Hematopoietic multipotent progenitor cell (in vitro differentiated cells): ENCODE measurements at places on chromosomes 11 and 22.

- DNase-seq = no peak
Measured at GRCh38 chr11:76090174-76090573, 116.1 kb downstream of the WNT11 start.

- no peak for DNase-seq
Measured at GRCh38 chr11:61121192-61121831, 19.0 kb downstream of the CD5 start.

DNA sequence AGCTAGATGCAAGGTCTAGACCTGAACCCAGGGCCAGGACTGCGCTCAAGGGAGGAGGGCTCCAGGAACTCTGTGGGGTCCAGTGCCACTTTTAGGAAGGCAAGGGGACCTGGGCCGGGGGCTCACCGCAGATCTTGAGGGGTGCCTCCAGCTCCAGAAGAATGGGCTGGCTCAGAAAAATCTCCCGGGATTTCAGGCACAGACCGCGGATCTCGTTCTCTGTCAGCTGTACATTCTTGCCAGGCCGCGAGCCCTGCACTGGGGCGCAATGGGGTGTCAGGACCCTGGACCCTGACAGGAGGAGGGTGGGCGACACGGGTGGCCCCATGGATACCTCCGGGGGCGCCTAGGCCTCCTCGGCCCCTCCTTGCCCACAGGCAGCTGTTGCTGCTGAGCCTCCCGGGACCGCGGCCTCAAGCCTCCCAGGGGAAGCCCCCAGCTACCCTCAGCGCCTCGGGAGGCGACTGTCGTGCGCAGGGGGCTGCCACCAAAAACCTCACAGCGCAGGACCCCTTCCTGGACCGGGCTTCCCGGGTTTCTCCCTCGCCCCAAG lies 640 bp downstream of the PPP1CA start:
- no peak for DNase-seq

DNA sequence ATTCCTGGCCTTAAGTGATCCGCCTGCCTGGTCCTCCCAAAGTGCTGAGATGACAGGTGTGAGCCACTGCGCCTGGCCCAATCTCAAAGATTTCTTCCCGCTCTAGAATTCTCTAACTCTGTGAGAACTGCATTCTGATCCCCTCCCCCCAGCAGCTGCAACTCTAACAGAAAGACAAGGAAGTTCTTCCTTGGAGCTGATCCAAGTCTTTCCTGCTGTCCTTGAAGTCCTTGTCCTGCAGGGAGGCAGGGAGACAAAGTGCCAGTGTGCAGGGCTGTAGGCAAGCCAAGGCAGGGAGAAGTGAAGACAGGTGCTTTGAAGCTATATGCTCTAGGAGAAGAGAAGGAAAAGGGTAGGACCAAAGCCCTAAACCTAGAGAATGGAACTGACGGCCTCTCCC lies 9.5 kb upstream of the GGA1 start:
- DNase-seq = no peak

DNA sequence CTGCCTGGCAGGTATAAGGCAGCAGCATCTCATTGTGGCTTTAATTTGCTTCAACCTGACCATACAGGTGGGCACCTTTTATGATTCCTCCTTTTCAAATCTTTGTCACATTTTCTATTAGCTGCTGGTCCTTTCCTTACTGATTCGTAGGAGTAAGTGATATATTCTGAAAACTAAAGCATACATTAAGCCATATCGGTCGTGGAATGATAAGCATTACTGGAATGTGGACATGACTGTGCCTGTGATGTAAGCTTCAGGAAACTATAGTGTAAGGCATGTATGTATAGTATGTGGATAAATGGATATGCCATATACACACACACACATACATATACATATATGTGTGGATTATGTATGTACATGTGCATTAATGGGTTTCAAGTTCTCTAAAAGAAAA lies 20.8 kb downstream of the YPEL1 start:
- DNase-seq = no peak

DNA sequence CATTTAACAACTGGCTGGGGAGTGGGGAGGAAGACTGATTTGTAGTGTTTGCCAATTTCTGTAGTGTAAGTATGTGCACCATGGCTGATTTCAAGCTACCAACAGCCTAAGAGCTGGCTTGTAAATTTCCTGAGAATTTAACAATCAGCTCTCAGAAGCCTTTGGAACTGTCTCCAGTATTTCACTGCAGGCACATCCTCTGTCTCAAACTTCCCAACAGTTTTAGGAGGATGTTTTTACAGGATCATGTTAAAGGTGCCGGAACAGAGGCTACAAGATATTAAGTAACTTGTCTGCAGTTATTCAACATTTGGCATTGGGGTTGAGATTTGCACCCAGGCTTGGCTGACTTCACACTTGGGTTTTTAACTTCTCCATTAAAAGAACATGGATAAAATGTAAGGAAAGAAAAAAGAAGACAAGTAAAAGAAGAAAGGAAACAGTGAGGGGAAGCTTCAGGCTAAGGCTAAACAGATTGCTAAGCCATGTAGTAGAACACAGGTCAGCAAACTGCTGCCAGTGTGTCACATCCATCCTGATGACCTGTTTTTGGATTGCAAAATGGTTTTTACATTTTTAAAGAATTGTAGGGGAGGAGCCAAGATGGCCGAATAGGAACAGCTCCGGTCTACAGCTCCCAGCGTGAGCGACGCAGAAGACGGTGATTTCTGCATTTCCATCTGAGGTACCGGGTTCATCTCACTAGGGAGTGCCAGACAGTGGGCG lies 204.8 kb upstream of the SESN3 start:
- DNase-seq = no peak

- no peak for DNase-seq
Measured at GRCh38 chr11:102465696-102466095, 13.1 kb upstream of the TMEM123 start.

DNA sequence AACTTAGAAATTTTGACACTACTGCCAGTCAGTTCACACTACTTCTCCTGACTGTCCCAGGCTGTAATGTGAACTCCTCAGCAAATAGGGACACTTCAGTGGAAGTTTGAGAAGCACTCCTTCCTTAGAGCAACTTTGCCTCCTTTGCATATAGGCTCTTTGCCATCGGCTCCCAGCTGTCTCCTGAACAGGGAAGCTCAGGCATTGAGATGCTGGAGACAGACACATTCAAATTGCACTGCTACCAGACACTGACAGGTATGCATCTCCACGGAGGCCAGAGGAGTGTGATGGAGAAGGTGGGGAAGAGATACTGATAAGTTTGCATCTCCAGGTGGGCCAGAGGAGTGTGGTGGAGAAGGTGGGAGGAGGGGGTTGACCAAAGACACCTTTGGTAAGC lies 1.4 kb downstream of the TRAPPC4 start:
- no peak for DNase-seq

- no peak for DNase-seq
Measured at GRCh38 chr22:47204002-47204979, 441.8 kb downstream of the TBC1D22A start.

DNA sequence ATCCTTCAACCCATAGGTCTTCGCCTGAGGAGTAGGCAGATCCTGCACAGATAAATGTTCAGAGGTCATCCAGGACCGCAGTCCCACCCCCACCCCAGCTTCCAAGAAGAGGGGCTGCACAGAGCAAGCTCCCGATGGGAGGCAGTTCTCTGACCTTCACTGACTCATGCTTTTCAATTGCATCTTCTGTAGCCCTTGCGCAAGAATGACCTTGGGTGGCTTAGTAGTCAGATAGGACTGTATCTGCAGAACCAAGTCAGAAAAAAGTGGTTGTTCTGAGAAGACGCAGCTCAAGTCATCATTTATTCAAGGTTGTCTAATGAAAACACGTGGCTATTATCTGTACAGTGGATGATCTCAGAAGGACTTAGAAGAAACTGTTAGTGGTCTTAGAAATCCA lies 16.4 kb upstream of the GRAMD1B start:
- no peak for DNase-seq

DNA sequence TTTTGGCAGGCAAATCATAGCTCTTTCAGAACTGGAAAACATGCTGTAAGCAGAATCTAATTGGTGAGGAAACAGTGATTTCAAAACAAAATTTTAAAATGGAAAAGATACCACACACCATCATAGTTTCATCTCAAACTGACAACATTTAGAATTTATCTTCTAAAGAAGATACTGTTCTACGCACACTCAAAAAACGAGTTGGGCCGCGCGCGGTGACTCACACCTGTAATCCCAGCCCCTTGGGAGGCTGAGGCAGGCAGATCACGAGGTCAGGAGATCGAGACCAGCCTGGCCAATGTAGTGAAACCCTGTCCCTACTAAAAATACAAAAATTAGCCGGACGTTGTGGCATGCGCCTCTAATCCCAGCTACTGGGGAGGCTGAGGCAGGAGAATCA lies 44.2 kb upstream of the ADSL start:
- DNase-seq = no peak

- DNase-seq = no peak
Measured at GRCh38 chr22:49147617-49148175, 680.0 kb downstream of the BRD1 start.

GRCh38 chr22:22705328-22706100 lies 61.1 kb downstream of the GGTLC2 start:
- no peak for DNase-seq

DNA sequence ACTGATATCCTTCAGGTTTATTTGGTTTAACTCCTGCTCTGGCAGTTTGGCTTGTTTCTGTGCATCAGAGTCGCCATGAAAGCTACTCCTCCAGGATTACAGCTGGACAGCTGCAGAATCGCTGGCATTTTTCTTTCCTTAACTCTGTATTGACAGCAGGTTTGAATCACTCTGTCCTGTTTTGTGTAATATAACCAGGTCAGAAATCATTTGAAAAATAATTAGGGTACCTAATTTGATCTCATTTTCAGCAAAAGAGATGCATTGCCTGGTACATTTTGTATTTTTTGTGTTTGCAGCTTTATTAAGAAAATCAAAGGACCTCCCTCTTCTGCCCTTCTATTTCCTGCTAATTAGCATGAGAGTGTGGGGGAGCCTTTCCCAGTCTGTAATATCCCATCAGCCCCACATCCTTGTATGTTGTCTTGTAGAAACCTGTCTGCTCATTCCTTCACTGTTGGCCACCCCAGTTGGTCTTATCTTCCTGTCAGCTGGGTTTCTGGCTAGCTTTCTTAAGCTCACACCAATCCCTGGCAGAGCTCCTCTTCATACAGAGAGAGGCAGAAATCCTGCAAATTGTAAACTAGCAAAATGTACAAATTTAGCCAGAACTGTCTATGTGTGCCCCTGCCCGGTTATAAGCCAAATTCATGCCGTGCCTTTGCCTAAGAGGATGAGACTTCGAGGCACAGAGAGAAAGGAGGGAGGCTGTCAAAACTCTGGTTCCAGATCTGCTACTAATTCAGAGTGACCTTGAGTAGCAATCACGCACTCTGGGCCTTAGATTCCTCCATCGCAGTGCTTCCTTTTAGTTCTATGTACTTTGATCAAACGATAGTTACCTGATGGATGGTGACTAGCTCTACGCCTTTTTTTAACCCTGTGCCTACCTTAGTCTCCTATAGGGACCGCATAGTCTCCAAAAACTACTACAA lies 200.6 kb downstream of the NAV2 start:
- DNase-seq = no peak

GRCh38 chr22:39988386-39989114 lies 6.2 kb upstream of the FAM83F start:
- DNase-seq = no peak

GRCh38 chr11:111602865-111603610 lies 789 bp downstream of the SIK2 start:
- no peak for DNase-seq

GRCh38 chr11:119519796-119520195 lies 96.8 kb upstream of the THY1 start:
- no peak for DNase-seq

DNA sequence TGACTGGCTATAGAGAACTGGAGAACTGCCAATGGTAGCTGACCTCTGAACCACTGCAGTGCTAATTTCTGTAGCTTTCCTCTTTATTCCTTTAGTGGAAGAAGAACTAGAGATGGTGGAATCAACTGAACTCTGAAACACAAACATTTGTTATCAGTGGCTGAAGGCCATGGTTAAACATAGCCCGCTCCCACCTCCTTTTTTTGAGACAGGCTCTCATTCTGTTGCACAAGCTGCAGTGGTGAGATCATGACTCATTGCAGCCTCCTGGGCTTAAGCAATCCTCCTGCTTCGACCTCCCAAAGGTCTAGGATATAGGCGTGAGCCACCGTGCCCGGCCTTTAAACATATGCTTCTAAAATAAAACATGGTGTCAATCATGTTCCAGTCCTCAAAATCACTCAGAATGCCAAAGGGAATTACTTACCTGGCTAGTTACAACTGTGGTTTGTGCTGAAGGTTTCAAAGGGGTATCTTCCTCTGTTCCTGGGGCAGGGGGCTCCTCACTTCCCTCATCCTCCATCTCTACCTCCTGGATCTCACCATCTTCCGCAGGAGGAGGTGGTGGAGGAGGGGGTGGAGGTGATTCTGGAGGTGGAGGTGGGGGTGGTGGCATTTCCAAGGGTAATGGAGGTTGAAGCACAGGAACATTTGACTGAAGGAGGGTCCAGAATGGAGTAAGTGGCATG lies 9.0 kb upstream of the AGBL2 start:
- no peak for DNase-seq

DNA sequence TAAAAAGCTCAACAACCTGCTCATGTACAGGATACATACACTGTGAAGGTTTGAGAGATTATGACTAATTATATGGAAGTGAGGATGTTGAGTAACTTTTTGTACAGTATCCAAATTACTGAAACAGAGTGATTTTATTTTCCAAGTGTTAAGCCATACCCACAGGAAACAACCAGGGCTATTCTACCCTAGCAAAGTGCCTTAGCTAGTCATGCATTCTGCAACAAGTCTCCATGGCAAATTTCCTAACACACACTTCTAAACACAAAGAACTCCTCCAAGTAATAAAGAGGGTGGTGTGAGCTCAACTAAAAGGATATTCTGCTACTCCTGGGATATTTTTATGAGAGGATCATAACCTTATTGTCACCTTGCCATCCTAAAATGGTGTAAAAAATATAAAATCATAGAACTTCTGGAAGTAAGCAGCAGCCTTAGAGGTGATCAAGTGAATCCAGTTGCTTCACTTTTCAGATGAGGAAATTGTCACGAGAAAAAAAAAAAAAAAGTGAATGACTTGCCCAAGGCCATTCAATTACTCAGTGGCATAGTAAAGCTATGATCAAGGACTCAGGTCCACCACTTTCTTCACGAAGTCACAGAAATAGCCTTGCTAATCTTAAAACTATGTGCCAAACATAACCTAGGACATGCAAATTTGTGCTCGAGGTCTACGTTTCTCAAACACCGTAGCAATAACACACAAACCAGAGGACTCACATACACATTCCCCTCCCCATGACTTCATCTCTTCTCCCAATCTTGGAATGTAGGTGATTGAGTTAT lies 4.2 kb downstream of the LGR4 start:
- DNase-seq = no peak

DNA sequence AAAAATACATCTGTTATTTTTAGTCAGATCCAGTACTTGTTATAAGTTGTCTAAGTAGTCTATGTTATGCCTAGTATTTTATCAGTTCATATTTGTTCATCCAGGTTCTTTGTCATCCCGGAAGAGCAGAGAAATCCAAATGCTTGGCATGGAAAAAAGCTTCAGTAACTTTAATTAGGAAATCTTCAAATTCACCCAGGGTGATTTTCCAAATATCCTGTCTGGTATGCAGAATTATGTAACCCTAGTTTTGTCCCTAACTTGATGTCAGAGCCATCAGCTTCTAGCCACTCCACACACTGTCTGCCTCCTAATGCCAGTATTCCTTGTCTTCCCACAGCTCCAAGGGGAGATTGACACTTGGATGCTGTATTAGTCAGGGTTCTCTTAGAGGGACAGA lies 216.2 kb downstream of the ARHGAP42 start:
- no peak for DNase-seq

- no peak for DNase-seq
Measured at GRCh38 chr11:72646024-72646423, 28.2 kb downstream of the PDE2A start.

- DNase-seq = no peak
Measured at GRCh38 chr11:96204366-96204659, 138.7 kb downstream of the MAML2 start.

GRCh38 chr11:60719391-60719790 lies 5.1 kb upstream of the MS4A18 start:
- no peak for DNase-seq
